ENCODE measurements at places on chromosomes 3 and 15.
A peak's percentile ranks its signal among the peaks of the same experiment; 100 is the strongest.

- DNase-seq, result no peak
Measured at GRCh38 chr3:167839460-167840134, 104.1 kb downstream of the SERPINI1 start.

- DNase-seq, result no peak
Measured at GRCh38 chr3:27219127-27219845, 149.9 kb downstream of the NEK10 start.

DNA sequence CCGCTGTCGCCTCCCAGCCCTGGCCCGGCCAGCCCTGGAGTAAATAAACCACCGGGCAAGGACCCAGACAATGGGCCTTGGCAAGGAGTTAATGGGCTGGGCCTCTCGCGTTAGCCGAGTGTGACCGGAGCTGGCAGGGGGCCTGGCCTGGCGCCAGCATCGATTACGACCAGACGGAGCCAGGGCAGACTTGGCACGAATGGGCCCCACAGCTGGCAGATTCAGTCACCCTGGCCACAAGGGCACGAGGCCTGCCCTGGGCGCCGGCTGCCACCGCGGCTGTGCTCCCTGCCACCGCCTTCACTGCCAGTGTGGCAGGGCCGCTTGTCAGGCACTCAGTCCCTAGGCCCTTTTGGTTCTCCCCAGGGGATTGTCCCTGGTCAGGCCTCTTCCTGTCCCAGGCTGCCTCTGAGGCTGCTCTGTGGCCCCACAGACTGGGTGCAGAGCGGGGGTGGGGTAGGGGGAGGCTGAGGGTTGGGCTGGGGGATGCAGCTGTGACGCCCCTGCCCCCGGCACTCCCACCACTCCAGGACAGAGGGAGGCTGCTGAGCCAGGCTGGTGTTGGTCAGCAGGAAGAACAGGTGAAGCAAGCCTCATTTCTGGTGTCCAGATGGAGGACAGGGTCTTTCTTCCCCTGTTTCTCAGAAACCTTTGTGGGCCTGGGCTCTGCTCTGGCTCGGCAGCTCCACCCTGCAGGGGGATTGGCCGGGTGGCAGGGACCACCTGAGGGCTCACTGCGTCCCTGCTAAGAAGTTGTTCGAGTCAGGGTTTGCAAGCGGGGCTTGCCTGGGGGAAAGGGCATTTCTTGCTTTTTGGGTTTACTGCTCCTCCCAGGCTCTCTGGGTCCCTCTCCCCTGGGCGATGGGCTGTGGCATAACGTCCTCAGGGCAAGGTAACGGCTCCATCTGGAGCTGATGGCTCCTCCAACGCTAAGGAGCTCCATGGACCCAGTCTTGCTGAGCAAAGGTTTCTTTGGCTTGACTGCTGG, 30.5 kb upstream of the SRP14 start:
- no peak for DNase-seq

DNA sequence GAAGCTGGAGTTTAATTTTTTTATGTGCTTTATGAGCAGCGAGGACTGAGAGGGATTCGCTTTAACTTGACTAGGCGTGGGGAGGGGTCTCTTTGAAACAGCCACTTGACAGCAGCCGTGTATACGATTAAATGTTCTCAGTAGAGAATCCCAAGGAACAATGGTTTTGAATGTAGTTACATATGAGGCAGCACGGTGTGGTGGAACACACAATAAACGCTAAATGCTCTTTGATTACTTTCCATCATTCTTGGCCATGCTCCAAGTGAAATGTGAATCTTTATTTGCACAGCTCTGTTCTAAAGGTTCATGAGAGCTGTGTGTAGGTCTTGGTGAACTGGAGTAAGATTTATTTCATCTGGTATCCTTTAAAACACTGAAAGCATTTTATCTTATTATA, 251.4 kb upstream of the TGFBR2 start:
- no peak for DNase-seq

- DNase-seq, result no peak
Measured at GRCh38 chr3:139353920-139354556, 10.2 kb downstream of the MRPS22 start.

GRCh38 chr3:128254066-128254590, 100.8 kb downstream of the EEFSEC start:
- no peak for DNase-seq

GRCh38 chr3:152256851-152257562, 11.7 kb upstream of the MBNL1 start:
- DNase-seq, result peak; percentile 55

GRCh38 chr15:75089456-75090387, 66.3 kb downstream of the PPCDC start:
- DNase-seq, result no peak

DNA sequence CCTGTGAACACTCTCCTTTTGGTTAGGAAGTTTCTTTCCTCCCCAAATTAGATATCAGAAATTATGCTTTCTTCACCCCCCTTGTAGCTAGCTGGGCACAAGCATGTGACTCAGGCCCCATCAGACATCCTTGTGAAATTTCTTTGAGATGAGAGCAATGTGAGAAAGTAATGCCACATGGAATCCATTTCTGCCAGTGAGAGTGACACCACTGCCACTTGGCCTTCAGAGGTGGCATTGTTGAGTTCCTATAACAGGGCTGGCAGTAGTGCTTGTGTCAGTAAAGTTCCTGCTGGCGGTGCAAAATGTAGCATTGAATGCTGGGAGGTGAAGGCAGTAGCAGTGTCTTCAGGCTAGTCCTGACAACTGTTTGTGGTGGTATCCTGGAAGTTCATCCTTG, 80.7 kb upstream of the ZNF280D start:
- no peak for DNase-seq

DNA sequence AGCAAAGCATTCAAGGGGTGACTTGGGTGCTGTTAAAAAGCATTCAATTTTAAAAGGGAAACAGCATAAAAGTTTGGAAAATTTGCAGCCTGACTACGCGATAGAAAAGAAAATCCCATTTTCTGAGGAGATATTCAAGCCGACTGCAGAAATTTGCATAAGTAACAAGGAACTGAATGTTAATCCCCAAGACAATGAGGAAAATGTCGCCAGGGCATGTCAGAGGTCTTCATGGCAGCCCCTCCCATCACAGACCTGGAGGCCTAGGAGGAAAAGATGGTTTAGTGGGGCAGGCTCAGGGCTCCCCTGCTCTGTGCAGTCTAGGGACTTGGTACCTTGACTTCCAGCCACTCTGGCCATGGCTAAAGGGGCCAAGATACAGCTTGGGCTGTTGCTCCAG, 93.1 kb downstream of the ISL2 start:
- no peak for DNase-seq

GRCh38 chr3:133833880-133834620, 28.4 kb downstream of the SRPRB start:
- DNase-seq, result no peak

GRCh38 chr3:116939091-116939490, 229.5 kb downstream of the TUSC7 start:
- no peak for DNase-seq

GRCh38 chr3:184405075-184406030, 25.5 kb downstream of the CHRD start:
- no peak for DNase-seq

DNA sequence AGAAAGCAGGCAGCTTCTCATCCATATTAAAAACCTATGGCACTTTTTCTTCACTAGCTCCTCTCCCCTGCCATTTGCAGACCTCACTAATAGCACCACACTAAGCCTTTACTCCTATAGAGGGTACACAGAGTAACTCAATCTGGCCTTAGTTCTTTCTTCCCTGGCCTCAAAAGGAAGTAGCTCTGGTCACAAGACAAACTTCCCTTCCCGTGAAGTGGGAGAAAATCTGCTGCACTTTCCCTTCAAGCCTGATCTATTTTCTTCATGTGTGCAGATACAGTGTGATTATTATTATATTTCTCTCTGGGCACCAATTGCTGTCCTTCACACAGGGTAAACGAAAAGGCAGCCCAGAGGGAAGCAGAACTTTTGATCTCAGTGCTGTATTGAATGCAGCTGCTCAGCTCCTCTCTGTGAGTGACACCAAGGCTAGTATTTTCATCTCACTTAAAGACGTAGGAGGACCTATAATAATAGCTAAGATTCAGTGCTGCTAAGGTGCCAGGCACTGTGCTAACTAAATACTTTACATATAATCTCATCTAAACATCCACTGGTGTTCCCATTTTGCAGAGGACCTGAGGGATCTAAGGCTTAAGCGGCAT, 61.9 kb upstream of the RASGRP1 start:
- DNase-seq, result no peak

GRCh38 chr3:12841970-12842328, 584 bp upstream of the RPL32 start:
- DNase-seq, result no peak

- DNase-seq, result no peak
Measured at GRCh38 chr3:72536206-72536877, 311.9 kb downstream of the SHQ1 start.

DNA sequence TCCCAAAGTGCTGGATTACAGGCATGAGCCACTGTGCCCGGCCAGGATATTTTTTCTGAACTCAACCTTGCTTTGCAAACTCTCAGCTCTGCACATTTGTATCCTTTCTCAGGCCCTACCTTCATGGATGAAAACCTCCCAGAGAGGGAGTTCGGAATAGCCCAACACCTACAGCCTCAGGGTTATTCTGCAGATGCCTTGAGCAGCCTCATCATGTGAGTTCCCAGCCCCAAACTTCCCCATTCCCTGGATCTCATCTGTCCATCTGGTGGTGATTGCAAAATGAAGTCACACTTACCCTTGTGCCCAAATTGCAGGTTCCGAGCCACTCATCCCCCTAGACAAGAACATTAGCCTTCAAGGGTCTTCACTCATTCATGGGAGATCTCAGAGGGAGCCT, 39.9 kb upstream of the KLHL25 start:
- no peak for DNase-seq

DNA sequence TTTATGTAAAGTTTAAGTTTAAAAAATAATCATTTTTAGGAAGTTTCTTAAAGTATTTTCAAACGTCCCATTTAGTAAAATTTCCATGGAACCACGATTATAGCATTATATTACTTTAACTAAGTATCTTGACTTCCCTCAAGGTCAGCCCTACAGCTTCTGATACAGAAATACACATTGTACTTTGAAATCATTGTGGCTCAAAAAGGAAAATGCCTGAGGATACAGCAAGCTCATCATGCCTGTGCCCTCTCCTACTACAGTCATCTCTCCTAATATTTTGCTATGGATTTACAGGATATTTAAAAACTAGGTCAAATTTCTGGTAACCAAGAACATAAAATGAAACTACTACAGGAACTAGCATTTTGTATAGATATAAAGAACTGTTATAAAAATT, 51.8 kb downstream of the GBE1 start:
- DNase-seq, result no peak

DNA sequence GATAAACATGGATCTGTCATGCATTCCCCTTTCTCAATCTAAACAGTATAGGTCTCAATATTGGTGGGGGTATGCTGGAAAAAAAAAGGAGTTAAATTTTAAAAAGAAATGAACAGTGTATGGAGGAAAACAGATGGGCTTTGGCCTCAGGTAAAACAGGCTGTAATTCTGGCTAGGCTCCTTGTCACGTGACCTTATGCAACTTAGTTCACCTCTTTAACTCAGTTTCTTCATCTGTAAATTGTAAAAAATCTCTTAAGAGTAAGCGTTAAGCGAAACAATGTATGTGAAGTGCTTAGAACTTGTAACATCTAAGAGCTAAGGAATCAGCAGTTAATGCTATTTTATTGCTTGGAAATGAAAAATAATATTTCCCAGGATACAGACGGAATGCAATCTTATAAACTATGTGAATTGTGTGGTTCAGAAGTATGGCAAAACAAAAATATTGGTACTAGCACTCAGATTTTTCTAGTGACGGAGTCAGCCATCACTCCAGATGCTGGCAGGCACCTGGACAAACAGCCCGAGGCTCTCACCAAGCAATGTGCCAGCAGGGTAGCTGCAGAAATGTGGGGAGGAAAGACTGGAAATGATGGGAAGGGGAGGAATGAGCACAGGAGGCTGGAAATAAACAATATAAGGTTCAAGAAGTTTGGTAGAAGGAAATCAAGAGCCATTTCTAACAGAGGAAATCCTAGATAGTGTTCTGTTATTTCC, 172.8 kb downstream of the USP13 start:
- no peak for DNase-seq

DNA sequence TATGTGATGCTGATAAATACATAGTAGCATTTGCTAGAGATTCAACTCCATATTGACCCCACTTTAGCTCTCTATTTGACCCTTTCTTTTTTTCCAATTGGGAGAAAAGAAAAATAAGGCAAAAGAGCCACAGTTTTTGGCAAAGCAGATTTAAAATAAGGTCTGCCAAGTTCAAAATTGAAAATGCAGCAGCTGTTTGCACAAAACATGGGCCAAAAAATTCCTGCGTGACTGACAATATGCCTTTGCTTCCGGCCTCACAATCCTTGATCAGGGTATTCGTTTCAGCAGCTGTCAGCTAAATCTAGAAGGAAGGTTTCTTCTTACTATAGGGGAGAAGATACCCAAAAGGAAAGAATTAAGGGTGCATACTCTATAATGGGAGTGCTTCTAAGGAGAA, 563.5 kb upstream of the CCDC54 start:
- DNase-seq, result no peak

- no peak for DNase-seq
Measured at GRCh38 chr3:71602256-71602655, 18.7 kb upstream of the FOXP1 start.

DNA sequence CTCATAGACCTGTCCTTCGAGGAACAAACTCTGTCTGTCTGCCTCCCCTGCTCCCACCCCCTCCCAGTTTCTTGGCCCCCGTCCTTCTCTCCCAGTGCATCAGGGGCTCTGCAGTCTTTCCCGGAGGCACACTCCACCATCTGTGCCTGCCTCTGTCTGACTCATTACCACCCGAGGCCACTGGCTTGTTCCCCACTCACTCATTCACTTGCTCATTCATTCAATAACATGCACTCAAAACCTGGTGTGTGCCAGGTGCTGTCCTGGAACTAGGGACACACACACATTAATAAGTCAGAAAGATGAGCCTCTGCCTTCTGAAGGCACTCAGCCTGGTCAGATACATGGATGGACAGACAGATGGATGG, 12.4 kb downstream of the AMIGO3 start:
- no peak for DNase-seq

DNA sequence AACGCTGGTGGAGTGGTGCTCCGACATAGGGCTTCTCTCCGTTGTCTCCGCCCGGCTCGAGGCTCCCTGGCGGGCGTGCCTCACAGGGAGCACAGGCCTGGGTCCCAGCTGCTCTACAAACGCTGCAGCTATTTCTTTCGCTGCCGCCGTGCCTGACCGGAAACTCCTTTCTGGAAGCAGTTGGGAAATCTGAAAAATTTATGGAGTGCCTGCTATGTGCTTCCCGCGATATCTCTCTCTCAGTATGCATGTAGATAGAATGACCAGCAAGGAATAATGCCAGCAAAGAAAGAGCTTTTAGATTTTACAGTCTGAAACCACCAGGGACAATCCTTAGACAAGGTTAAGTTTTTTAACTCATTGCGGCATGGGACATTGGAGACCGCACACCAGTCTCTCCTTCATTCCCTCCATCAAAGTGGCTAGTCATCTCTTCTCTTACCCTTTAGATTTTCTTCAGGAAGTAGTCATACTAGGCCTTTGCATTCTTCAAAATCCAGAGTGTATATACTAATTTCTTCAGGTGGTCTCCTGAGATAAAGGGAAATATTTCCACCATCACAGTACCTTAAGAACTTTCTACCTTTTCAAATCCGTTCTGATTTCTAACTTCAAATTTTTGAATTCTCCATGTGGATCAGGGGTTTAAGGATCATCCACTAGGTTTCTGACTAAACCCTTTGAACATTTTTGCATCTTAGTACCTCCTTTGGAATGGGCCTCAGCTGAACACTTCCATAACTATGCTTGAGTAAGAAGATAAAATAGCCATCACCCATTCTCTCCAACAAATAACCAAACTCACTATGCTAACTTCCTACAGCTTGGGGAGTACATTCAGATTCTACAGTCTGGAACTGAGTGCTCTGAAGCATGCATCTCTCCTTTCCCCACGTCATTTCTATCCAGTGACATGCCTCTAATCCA, 1.1 kb upstream of the NPHP3 start:
- DNase-seq, result no peak
